ENCODE measurements at places on chromosomes 12 and 14. TPM values are rescaled to one million over a fixed set of nuclear protein-coding genes. Genes with fewer than 3 reads are reported as not detected.

Gene FITM1
- 0.13 TPM for total RNA-seq

Gene ARMH4
- total RNA-seq = 6.4 TPM

Gene OAS2
- total RNA-seq = 12.3 TPM

Gene TAS2R13
- 0.92 TPM for total RNA-seq

Gene RASSF9
- total RNA-seq = 0.93 TPM

Gene IRF2BPL
- 35.1 TPM for total RNA-seq

Gene CLEC1A
- 0.37 TPM for total RNA-seq

Gene POTEM
- total RNA-seq = not detected

Gene SPRYD4
- total RNA-seq = 1.6 TPM

Gene SERPINA12
- total RNA-seq = not detected

Gene FIGNL2
- total RNA-seq = under 0.01 TPM

Gene ZNF385A
- total RNA-seq = 0.92 TPM

Gene RGS6
- total RNA-seq = not detected

Gene CFAP73
- not detected for total RNA-seq

Gene MORN3
- total RNA-seq = 1.5 TPM

Gene PTPN21
- total RNA-seq = 10.3 TPM

Gene TMEM52B
- not detected for total RNA-seq

Gene SMIM41
- total RNA-seq = 0.13 TPM

All from aortic smooth muscle cell (primary cell).